ENCODE measurements at places on chromosomes 7 and 10. TPM values are rescaled to one million over a fixed set of nuclear protein-coding genes. Genes with fewer than 3 reads are reported as not detected.
A peak's percentile ranks its signal among the peaks of the same experiment; 100 is the strongest.

- H3K4me3 ChIP-seq, result no peak overlapping the region
- no peak overlapping the region for H3K27ac ChIP-seq
- DNase-seq, result peak; percentile 29
These were observed 40.9 kb downstream of the PPIF start for GRCh38 chr10:79387974-79388850.

- no peaks in the 10 kb centered on the region for H3K27me3 ChIP-seq
- no peak overlapping the region for H3K27ac ChIP-seq
- H3K4me1 ChIP-seq, result no peaks in the 10 kb centered on the region
- H3K4me3 ChIP-seq, result no peak overlapping the region
- H3K36me3 ChIP-seq, result no peaks in the 10 kb centered on the region
These were observed 48.5 kb downstream of the PLCE1 start for GRCh38 chr10:94042001-94042833.

DNA sequence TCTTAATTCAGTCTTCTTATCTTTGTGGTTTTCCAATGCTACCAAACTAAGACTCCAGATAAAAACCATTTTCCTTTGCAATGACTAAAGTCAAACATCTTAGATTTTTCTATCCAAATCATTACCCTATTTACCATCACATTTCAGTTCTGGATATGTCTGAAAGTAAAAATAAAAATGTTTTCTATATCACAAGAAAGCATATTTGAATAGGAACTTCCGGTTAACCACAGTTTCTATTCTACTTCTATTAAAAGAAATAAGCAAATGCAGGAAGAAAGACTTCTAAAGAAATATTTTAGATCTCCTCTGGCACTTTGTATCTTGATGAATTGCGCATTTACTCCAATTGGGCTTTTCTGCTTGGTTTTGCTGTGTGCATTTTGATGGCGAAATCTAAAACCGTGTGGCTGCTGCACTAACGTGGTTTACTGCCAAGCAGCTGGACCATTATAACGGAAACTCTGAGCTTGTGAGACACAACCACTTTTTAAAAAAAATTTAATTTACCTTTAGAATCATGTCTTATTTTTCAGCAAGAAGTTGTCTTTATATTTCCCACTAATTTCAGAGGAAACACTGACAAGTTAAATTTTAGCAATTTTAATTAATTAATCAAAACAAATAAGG is 146.1 kb downstream of the VPS50 start:
- DNase-seq, result no peak
- no peak overlapping the region for H3K4me3 ChIP-seq
- H3K27ac ChIP-seq, result no peak overlapping the region
- no peaks in the 10 kb centered on the region for H3K27me3 ChIP-seq
- H3K36me3 ChIP-seq, result no peaks in the 10 kb centered on the region
- no peaks in the 10 kb centered on the region for H3K4me1 ChIP-seq

DNA sequence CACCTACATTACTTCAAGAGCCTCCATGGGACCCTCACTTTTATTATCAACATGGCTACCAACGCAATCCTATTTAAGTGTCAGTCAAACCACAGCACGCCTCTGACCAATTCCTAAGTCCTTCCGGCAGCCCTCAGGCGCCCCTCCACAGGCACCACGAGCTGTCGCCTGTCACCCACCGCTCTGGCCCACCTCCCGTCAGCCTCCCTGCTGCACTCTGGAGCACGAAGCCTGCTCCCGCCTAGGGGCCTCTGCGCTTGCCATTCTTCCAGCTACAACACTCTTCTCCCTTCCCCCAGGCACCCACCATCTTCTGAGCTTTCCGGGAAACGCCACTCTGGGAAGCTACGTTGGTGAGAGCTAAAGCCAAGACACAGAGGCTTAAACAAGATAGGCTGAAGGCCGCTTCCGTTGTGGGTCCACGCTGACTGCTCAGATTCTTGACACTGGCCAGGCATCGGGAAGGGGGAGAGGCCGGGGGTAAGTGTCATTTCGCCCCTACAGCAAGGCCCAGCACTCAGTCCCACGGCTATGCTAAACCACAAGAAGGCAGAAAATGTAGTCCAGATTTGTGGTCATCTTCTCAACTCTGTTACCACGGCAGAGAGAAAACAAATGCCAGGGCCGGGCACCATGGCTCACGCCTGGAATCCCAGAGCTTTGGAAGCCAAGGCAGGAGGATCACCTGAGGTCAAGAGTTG is 56.7 kb downstream of the GNA12 start:
- no peak overlapping the region for H3K4me3 ChIP-seq
- H3K36me3 ChIP-seq, result no peaks in the 10 kb centered on the region
- H3K4me1 ChIP-seq, result no peaks in the 10 kb centered on the region

DNA sequence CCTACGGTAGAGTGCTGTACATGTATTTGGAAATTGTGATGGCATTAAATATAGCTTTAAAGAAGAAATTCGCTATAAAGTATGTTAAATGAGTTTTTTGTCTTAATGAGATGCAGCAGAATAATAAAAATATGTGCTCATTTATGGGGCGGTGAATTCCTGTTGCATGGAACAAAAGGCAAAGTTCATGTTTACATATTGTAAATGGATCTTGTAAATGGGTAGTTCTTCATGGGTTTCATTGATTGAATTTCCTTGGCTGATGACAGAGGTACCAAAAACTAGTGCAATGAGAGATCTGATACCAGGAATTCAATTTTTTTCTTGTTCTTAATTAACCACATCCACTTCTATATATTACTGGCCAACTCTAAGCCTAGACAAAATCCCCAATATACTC is 284.2 kb downstream of the SUGCT start:
- H3K27ac ChIP-seq, result no peak overlapping the region
- no peaks in the 10 kb centered on the region for H3K27me3 ChIP-seq
- H3K36me3 ChIP-seq, result no peaks in the 10 kb centered on the region
- no peaks in the 10 kb centered on the region for H3K4me1 ChIP-seq

DNA sequence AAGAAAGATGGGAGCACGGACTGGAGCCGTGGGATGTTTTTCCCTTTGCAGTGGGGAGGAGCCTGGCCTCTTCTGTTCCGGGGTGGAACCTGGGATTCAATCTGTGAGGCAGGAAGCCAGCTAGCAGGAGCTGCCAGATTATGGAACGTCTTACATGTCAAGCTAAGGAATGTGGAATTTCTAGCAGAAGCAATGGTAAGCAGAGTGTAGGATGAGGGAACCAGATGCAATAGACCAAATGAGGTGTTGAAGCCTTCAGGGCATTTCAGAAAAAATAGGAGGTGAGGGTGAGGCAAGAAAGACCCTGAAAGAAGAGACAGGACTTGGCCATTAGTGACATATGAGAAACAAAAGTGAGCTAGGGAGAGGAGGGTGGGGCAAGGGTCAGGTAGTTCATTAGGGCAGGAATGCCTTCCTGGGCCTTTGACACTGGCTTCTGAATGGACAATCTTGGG is 105.5 kb downstream of the CHN2 start:
- no peaks in the 10 kb centered on the region for H3K36me3 ChIP-seq
- H3K4me1 ChIP-seq, result no peaks in the 10 kb centered on the region
- DNase-seq, result no peak
- H3K4me3 ChIP-seq, result no peak overlapping the region

- H3K27ac ChIP-seq, result no peak overlapping the region
- DNase-seq, result no peak
- no peak overlapping the region for H3K4me3 ChIP-seq
- no peaks in the 10 kb centered on the region for H3K36me3 ChIP-seq
- H3K4me1 ChIP-seq, result no peaks in the 10 kb centered on the region
These were observed 109.1 kb downstream of the ELAPOR2 start for GRCh38 chr7:86950360-86950759.

DNA sequence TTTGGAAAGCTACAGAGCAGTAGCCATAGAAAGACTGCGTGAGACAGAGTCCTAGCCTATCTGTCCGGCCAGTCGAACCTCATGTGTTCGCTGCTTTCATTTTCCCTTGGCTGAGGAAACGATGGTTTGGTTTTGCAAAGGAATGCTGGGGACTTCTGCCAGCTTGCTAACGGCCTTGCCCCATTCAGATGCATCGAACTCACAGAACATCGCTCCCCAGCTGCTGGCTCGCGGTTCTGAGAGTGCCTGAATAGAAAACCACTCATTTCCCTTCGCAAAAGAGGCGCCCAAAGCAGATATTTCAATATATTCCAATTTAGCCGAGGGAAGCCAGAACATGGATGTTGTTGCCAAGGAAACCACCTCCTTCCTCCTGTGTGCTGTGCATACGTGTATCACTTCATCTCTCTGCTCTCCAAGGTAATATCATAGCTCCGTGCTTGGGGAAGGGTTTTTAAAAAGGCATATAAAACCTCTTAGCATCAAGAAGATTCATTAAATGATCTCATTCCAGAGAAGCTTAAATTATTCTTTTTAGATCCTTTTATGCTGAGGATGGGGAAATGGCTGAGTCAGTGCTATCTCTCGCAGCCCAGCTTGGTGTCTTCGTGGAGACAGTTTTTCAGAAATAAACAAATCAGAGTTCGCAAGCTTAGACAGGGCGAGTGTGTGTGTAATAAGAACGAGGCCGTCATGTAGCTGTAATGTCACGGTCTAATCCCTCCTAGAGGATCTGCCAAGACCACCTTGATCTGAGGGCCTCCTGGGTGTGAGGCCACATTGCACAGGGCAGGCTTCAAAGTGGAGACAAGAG is 215.2 kb downstream of the RPS24 start:
- H3K4me3 ChIP-seq, result no peak overlapping the region
- no peaks in the 10 kb centered on the region for H3K36me3 ChIP-seq
- no peak for DNase-seq
- no peaks in the 10 kb centered on the region for H3K27me3 ChIP-seq
- no peaks in the 10 kb centered on the region for H3K4me1 ChIP-seq

- no peaks in the 10 kb centered on the region for H3K4me1 ChIP-seq
- no peak overlapping the region for H3K27ac ChIP-seq
- H3K36me3 ChIP-seq, result no peaks in the 10 kb centered on the region
These were observed 106.2 kb upstream of the CTBP2 start for GRCh38 chr10:125266541-125266940.

GRCh38 chr7:82950436-82950835 is 212.2 kb downstream of the PCLO start:
- no peak overlapping the region for H3K27ac ChIP-seq
- no peak for DNase-seq

DNA sequence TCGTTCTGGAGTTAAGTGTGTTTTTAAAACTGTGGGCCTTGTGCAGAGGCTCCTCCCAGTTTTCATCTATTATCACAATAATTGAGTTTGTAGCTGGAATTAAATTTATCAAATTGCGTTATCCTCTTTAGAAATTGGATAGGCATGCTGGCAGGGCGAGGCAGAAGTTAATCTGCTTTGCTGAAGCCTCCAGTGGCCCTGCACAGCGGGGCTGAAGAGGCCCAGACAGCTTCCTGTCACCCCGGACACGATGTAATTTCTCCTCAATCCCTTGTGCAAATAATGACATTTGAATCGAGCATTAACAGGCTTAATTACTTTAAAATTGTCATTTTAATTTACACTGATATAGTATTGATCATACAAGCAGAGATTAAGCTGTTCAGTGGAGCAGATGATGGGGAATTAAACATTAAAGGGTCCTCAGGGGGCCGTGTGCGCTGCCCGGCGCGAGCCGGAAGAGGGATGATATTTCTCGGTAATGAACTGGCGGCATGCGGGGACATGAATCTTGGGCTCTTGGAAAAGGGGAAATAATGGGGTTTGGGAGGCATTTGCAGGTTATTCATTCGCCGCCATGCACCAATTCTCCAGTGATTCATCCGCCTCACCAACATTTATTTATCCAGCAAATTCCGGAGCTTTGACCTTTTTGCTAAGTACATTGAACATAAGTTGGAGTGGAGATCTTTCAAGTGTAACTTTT is 118.5 kb downstream of the NKX6-2 start:
- no peak overlapping the region for H3K27ac ChIP-seq
- H3K36me3 ChIP-seq, result no peaks in the 10 kb centered on the region
- no peak overlapping the region for H3K4me3 ChIP-seq
- no peaks in the 10 kb centered on the region for H3K4me1 ChIP-seq
- DNase-seq, result no peak
- H3K27me3 ChIP-seq, result no peaks in the 10 kb centered on the region

- no peaks in the 10 kb centered on the region for H3K36me3 ChIP-seq
- no peak overlapping the region for H3K4me3 ChIP-seq
- no peak for DNase-seq
- no peaks in the 10 kb centered on the region for H3K27me3 ChIP-seq
- no peaks in the 10 kb centered on the region for H3K4me1 ChIP-seq
These were observed 27.0 kb upstream of the HIBADH start for GRCh38 chr7:27689591-27690164.

DNA sequence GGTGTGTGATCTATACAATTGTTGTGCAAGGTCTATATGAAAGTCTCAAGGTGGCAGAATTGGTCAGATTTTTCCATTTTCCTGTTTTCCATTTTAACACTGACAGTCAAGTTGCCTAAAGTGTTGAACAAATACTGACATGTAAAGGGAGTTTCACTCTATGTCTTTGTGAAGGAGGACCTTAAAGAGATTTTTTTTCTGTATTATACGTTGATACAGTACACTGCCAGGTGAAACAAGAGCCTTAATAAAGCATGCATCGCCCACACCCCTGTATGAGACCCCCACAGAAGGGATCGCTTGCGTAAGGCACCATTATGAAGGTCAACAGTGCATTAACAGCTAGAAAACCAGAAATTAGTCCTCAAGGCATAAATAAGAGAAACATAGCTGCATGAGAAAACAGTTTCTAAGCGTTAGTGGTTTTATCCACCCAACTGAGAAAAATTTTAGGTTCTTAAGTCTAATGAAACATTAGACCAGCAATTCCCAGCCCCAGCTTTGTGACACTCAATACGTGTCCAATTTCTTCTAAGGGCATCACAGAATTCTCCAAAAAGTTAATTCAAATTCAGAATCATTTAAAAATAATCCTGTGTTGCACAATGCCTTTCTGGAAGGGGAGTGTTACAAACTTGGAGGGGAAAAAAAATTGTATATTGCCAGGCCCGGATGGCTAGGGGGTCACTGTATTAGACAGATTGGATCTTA is 6.9 kb downstream of the KLF6 start:
- H3K4me3 ChIP-seq, result no peak overlapping the region
- H3K27me3 ChIP-seq, result no peaks in the 10 kb centered on the region
- peaks cover 52% of the 10 kb centered on the region for H3K36me3 ChIP-seq
- H3K4me1 ChIP-seq, result peaks cover 75% of the 10 kb centered on the region
- DNase-seq, result no peak

GRCh38 chr10:117047947-117048346 is 43.0 kb upstream of the SHTN1 start:
- no peak for DNase-seq
- H3K4me1 ChIP-seq, result no peaks in the 10 kb centered on the region
- no peaks in the 10 kb centered on the region for H3K36me3 ChIP-seq
- no peak overlapping the region for H3K27ac ChIP-seq
- H3K27me3 ChIP-seq, result no peaks in the 10 kb centered on the region

GRCh38 chr7:122970740-122971725 is 24.5 kb downstream of the TAS2R16 start:
- no peaks in the 10 kb centered on the region for H3K36me3 ChIP-seq
- no peak overlapping the region for H3K4me3 ChIP-seq
- no peaks in the 10 kb centered on the region for H3K4me1 ChIP-seq
- DNase-seq, result no peak
- no peaks in the 10 kb centered on the region for H3K27me3 ChIP-seq
- H3K27ac ChIP-seq, result no peak overlapping the region

GRCh38 chr10:113221756-113222168 is 271.7 kb downstream of the TCF7L2 start:
- H3K4me3 ChIP-seq, result no peak overlapping the region
- H3K4me1 ChIP-seq, result no peaks in the 10 kb centered on the region
- H3K36me3 ChIP-seq, result no peaks in the 10 kb centered on the region

NEUROD6 gene
- total RNA-seq, result not detected

FEZF1 gene
- total RNA-seq, result not detected

TRIL gene
- total RNA-seq, result not detected

SFRP5 gene
- not detected for total RNA-seq

Data from CD8-positive, alpha-beta memory T cell (primary cell).